WTC11 (cell line): ENCODE measurements at places on chromosomes 1 and 21. TPM values are rescaled to one million over a fixed set of nuclear protein-coding genes. Genes with fewer than 3 reads are reported as not detected.
A peak's percentile ranks its signal among the peaks of the same experiment; 100 is the strongest.

DNA sequence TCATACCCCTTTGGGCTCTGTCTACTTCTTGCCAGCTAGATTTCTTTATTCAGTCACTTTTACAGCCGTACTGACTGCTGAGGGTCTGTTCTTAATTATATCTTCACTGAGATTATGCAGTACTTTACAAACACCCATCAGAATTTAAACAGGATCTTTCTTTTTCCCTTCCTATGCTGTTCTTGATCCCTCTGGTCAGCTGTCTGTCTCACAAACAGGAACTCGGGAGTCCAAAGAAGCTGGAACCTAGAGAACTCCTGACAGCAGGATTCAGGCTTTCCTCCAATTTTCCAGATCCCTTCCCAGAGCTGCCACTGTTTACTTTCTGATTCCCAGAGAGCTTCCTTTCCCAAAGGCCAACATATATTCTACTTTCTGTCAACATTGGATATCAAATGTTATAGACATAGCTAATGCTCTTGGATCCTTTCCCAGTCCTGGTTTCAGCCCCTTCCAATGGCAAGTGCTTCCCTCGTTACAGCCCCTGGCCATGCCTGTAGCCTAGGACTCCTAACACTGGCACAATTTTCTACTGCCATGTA, 59.5 kb downstream of the ATP2B4 start:
- DNase-seq, result no peak

The KRTAP10-9 gene
- total RNA-seq, result not detected in 3 replicates

DNA sequence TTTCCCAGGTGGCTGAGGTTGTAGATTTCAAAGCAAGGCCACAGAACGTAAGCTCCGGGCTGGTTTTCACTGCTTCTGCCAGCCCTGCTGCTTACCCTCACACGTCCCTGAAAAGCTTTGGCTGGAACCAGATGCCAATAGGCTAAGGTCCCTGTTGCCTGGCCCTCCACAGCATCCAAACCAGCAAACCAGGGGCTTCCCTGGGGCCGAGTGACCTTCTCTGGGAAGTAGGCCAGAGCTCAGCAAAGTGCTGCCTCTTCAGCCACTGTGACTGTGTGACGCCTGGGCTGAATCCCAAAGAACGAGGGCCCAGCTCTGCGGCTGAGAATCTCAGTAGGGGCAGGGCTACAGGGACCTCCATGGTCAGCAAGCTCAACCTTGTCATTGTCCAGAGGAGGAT, 28.9 kb upstream of the RBM15 start:
- DNase-seq, result no peak

GRCh38 chr21:45310459-45310858, 22.8 kb upstream of the POFUT2 start:
- DNase-seq, result peak; percentile 6

The ALPL gene
- total RNA-seq, result 140 to 148 TPM (median 148 TPM) in 3 replicates

DNA sequence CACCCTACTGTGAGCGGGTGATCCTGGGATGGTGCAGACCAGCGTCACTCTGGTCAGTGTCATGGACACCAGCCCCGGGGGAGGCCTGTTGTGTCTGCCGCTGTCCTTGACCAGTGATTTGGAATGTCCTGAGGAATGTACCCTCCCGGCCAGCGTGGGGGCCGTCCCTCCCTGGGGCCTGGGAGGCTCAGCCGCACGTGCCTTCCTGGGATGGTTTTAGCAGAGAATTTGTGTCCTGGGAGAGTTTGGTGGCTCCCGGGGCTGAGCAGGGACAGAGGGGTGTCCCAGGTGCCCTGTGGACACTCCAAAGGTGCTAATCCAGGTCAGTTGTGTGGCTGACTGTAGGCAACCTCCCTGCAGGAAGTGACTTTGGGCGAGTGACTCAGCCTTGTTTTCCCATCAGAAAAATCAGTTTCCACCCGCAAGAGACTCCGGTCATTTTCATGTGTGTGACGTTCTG, 6.2 kb downstream of the ARHGEF16 start:
- no peak for DNase-seq

DNA sequence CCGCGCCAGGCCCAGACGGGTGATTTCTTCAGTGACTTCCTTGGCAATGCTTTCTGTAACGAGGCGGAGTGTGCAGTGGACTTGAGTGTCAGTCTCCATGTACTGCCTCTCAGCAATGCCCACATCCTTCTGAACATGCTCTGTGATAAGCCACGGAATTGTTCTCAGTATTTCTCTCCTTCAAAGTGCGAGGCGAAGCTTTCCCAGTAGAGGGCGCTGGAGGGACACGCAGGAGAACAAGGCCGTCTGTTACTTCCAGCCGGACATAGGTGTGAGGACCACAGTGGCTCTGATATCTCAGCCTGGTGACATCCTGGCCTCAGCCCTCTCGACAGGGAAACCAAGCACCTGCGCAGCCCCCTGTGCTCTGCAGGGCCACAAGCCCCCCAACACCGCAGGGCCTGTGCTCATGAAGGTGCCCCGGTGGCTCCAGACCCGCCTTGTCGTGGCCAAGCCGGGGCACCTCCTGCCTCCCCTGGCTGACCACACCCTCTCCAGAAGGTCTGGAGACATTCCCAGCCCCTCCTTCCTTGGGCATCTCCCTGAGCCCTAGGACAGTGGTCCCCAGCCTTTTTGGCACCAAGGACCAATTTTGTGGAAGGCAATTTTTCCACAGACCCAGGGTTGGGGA, 46.1 kb upstream of the BACE2 start:
- DNase-seq, result peak; percentile 90

GRCh38 chr1:229608590-229608989, 17.3 kb downstream of the TAF5L start:
- no peak for DNase-seq

DNA sequence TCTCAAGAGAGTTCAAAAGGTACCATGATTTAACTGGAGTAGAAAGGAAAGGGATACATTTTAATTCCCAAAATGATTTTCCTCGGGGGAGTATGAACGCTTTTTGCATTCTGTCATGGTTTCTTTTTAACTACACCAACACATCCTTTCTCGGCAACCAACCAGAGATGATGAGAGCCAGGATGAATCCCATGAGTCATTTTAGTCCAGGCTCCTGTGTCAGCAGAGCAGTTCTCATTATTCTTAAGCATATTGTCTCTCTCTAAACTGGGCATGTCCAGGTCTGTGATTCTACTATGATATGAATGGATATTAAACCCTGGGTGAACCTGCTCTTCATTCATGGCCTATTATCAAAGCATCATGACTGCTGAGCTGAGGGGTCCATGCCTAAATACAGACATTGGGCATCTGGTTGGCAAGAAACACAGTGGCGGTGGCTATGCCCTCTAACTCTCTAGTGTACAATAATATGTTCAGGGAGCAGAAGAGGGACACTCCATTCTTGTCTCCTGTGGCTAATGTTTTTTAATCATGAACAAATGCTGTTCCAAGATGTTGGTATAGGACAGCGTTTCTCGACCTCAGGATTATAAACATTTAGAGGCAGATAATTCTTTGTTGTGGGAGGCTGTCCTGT, 124.3 kb upstream of the ESRRG start:
- DNase-seq, result no peak

The TMEM269 gene
- total RNA-seq, result 0.57 to 0.85 TPM (median 0.73 TPM) in 3 replicates

The FAM151A gene
- total RNA-seq, result 0.11 TPM in 1 of 3 replicates, not detected in the others

The KCNN3 gene
- 1.3 to 2.1 TPM (median 1.9 TPM) in 3 replicates for total RNA-seq

- DNase-seq, result no peak
Observed at GRCh38 chr1:197463142-197463541, 195.1 kb downstream of the CRB1 start.

The OR2T35 gene
- total RNA-seq, result not detected in 3 replicates

The PDZK1 gene
- total RNA-seq, result 0.57 to 0.77 TPM (median 0.57 TPM) in 3 replicates

DNA sequence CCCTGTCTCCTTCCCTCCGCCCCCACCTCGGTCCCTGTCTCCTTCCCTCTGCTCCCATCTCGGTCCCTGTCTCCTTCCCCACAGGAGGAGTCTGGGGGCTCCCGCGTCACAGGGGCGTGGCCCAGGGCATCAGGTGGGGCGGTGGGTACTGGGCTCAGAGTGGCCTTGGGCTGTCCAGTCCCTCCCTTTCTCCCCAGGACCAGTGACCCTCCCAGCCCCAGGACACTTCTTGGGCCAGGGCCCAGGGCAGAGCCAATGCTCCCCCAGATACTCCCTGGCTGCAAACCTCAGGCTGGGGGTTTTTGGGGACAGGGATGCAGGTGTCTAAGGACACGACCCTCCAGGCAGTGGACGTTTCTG, 6.8 kb upstream of the RNF223 start:
- peak; percentile 27 for DNase-seq

- DNase-seq, result no peak
Observed at GRCh38 chr1:7265771-7266371, 480.6 kb downstream of the CAMTA1 start.

The NDC1 gene
- total RNA-seq, result 52.4 to 61.2 TPM (median 54.2 TPM) in 3 replicates

- no peak for DNase-seq
Observed at GRCh38 chr1:2124446-2125198, 70.0 kb downstream of the FAAP20 start.

The GNG12 gene
- total RNA-seq, result 20.7 to 23.7 TPM (median 21.9 TPM) in 3 replicates

GRCh38 chr1:94565901-94566300, 24.3 kb upstream of the F3 start:
- DNase-seq, result no peak

- DNase-seq, result no peak
Observed at GRCh38 chr21:43712268-43712942, 6.5 kb upstream of the PDXK start.

- DNase-seq, result peak; percentile 31
Observed at GRCh38 chr1:18965206-18966173, 9.0 kb upstream of the IFFO2 start.

The ERICH3 gene
- 0.07 TPM in 1 of 3 replicates, not detected in the others for total RNA-seq

DNA sequence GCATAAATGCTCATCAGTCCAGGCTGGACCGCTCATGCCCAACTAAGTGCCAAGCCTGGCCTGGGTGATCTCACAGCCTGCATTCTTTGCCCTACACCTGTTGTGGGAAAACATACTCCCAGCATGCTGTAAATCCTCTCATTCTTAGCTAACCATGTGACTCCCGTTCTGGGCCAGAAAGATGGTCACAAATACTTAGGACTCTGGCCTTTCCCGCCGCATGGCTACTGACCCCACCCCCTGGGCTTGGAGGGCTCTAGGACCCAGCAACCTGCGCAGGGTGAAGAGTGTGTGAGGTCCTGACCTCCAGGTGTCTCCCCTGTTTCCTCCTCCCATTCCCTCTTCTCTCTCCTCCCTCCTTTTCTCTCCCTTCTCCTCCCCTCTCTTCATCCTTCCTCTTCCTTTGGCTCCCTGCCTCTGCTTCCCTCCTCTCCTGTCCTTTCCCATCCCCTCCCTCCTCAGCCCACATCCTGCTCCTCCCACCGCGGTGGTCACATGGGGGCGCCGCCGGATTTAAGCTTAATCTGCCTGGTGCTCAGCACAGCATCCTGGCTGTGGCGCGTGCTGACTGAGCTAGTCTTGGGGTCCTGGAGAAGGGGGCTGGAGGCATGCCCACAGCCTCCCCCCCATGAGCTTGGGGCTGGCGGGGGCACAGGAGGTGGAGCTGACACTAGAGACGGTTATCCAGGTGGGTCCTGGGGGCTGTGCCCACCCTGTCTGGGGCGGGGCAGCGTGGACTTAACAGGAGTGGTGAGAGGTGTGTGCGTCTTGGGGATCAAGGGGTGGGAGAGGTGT, at the start of gene CROCC:
CROCC (plus strand) TSS at position 541 of the 795 bp plus-strand sequence; CDS start at position 629, 88 bp downstream.
- DNase-seq, result peak; percentile 91

The AMY2A gene
- 0.48 to 0.55 TPM (median 0.55 TPM) in 3 replicates for total RNA-seq

The BATF3 gene
- 3.9 to 6.1 TPM (median 3.9 TPM) in 3 replicates for total RNA-seq

The DYNLT4 gene
- total RNA-seq, result 0.31 to 0.62 TPM (median 0.57 TPM) in 3 replicates

GRCh38 chr1:95537176-95537575, 303.2 kb downstream of the RWDD3 start:
- no peak for DNase-seq

The PTGFR gene
- 0.04 to 0.11 TPM in 2 of 3 replicates, not detected in the other for total RNA-seq

DNA sequence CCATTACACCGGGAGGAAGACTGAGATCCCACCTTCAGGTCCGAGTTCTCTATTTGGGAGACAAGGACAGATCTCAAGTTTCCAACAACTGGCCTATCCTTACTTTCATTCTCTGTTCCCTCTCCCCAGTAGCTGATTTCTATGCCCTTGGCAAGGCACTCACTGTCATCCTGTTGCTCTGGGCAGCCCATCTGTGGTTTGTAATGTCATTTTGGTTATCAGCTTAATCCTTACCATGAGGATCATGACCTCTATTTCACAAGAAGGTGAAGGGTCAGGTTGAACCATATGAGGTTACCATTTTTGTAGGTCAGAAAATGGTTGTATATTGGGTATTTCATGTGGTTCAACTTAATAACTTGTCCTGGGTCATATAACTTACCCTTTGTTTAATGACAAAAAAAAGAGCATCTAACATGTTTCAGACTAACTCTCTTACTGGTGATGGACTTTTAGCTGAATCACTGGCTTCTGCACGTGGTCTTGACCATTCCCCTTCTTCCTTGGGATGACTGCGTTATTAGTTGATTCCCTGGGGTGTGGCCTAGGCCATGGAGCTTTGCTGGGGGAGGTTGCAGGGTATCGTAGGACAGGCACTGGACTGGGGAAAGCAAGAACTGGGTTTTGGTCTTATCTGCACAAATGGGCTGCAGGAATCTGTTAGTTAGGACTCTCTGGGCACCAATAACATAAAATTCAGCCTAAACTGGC, 120.2 kb downstream of the ACTL8 start:
- no peak for DNase-seq

The NBPF11 gene
- total RNA-seq, result 10.5 to 11.2 TPM (median 10.9 TPM) in 3 replicates

The PGLYRP3 gene
- not detected in 3 replicates for total RNA-seq

The TFF2 gene
- 0.33 TPM in 1 of 3 replicates, not detected in the others for total RNA-seq

DNA sequence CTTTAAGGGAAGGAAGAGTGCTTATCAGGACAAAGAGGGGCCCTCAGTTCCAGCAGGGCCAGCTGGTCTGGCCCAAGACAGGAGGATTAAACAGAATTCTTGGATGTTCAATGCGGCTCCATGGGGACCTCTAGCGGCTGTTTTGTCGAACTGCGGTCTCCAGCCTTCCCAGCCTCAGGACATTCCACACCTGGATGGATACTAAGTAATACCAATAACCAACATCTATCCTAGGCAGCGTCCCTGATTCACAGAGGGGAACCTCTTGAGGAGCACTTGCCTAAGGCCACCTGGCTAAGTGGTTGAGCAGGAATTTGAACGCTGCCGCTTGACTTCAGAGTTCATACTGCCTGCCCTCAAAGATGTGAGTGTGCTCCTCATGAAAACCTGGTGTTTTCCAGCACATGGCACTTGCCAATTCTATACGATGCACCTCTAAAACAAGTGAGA, 15.5 kb upstream of the CD247 start:
- DNase-seq, result peak; percentile 86

DNA sequence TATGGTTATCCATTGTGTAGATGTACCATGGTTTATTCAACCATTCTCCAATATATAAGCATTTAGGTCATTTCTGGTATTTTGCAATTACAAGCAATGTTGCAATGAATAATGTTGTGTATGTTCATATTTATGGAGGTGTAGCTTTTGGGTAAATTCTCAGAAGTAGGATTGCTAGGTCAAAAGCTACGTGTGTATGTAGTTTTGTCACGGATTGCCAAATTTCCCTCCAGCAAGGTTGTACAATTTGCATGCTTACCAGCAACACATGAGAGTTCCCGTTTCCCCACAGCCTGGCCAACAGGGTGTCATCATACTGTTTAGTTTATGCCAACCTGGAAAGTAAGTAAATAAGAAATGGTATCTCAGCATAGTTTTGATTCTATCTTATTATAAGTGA, 36.3 kb downstream of the IGSF5 start:
- DNase-seq, result no peak

GRCh38 chr1:84841971-84842370, 51.0 kb downstream of the LPAR3 start:
- no peak for DNase-seq

GRCh38 chr1:204072931-204073836, at the start of gene SOX13:
Gene SOX13 (plus strand): TSS chr1:204073115. CDS start chr1:204112916, 39,801 bp downstream.
- DNase-seq, result peak; percentile 84

- no peak for DNase-seq
Observed at GRCh38 chr1:221782477-221782876, 40.6 kb upstream of the DUSP10 start.

- DNase-seq, result no peak
Observed at GRCh38 chr1:184753117-184753516, 1.5 kb downstream of the EDEM3 start.

The RGL1 gene
- total RNA-seq, result 1.3 to 1.5 TPM (median 1.3 TPM) in 3 replicates

The GBP4 gene
- total RNA-seq, result 0.05 to 0.09 TPM (median 0.09 TPM) in 3 replicates

The FCRL5 gene
- 0.70 to 0.89 TPM (median 0.78 TPM) in 3 replicates for total RNA-seq
